GM20000 (cell line): ENCODE measurements at places on chromosomes 12 and 14.

- no peak for DNase-seq
Measured at GRCh38 chr12:75812271-75813018, 219.1 kb downstream of the PHLDA1 start.

- DNase-seq: no peak
Measured at GRCh38 chr14:101781240-101782061, 19.9 kb downstream of the PPP2R5C start.

DNA sequence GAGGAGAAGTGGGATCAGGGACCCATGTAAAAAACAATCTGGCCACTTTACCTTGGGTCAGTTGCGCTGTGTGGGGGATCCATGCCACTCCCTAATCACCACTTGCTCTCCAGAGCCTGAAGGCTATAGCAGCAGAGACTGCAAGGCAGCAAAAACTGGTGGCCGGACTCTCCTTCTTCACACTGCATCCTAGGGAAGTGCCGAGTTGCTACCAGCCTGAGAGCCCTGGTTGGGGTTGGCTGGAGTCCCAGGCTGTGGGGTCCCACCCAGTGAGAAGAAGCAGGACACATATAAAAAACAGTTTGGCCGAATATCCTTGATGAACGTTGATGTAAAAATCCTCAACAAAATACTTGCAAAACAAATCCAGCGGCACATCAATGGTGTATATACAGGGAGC, 341.2 kb downstream of the AEBP2 start:
- no peak for DNase-seq

GRCh38 chr14:105029402-105029801, 8.5 kb upstream of the CDCA4 start:
- DNase-seq: no peak

DNA sequence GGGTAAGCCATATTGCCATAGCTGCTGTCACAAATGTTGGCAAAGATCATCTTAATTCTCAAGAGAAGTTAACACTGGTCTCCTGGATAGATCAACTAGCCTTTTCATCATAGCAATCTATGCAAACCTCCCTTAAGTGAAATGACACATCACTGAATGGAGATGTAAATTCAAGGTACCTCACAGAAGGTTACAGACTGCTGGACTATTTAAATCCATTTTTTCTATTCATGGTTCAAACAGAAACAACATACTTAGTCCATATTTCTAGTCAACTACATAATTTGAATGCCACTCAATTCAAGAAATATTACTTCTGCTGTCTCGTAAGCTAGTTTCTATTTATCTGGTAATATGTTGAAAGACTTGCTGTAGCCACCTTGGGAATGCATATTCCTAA, 748.3 kb downstream of the C12orf50 start:
- peak; percentile 2 for DNase-seq

GRCh38 chr12:30792648-30793499, 38.1 kb upstream of the CAPRIN2 start:
- DNase-seq: no peak

DNA sequence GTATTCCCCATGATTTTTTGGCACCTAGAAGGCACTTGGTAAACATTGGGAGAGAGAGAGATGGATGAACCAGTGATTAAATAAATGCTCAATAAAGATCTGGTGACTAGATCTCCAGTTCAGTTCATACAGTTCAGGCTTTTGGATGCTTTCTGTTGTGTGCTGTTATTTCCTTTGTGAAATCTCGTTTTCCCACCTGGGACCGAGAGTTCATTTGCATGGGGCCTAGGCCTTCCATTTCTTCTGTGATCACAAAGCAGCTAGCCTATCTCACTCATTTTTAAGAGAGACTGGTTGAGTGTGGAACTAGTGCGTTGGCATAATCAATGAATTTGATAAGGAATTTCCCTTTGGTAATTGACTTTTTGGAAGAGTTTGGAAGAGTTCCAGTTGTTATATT, 104.0 kb downstream of the VRK1 start:
- peak; percentile 47 for DNase-seq

DNA sequence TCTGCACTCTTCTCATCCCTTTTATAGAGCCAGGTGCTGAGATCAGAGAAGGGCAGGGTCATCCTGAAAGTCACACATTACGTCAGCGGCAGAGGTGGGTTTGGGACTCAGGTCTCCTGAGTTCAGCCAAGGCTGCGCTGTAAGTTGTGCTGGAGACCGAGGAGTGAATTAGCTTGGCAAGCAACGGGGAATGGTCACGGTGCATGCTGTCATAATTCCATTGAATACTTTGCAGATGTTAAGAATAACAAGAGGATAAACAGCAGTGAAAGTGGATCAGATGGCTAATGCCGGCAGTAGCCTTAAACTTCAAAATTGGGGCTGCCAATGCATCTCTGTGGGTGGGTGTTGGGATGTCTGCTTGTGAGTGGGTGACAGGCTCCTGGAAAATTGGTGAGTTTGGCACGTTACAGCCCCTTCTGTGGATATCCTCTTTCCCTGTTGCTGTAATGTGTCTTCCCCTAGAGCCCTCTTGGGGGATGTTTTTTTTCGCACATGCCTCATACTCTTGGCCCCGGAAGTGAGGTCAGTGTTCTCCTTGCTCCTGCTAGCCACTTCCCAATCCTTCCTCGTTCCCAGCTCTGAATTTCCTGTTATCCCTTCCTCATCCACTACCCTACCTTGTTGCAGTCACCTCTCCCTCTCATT, 287.1 kb upstream of the SRRM4 start:
- DNase-seq: no peak

GRCh38 chr14:61315313-61315712, 6.1 kb upstream of the PRKCH start:
- no peak for DNase-seq

DNA sequence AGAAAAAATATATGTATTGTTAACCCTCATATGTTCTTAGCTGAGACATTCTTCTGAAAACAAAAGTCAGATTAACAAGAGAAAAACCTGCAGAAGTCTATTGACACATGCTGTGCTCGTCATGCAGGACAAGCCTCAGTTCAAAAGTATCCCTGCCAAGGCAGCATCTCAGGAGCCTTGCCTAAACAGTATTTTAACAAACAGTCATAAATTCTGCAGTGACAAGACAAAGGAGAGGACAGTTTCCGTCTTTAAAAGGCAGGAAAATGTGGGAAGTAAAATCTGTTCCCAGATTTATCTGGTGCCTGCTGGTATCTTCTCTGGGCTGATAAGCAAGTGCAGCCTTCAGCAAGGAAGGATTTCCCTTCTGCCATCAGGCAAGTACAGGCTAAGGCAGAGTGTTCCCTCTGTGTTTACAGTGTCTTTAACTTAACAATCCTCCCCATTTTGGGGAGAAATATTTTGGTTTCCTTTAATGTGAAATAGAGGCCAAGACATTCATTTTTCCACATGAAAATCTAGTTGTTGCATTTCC, 480.2 kb upstream of the CCDC196 start:
- DNase-seq: no peak

- peak; percentile 68 for DNase-seq
Measured at GRCh38 chr12:62466018-62466593, 520 bp upstream of the MON2 start.

- DNase-seq: no peak
Measured at GRCh38 chr12:114841557-114842251, 157.7 kb upstream of the TBX3 start.

GRCh38 chr14:53599221-53599945, 357.2 kb downstream of the BMP4 start:
- DNase-seq: no peak

DNA sequence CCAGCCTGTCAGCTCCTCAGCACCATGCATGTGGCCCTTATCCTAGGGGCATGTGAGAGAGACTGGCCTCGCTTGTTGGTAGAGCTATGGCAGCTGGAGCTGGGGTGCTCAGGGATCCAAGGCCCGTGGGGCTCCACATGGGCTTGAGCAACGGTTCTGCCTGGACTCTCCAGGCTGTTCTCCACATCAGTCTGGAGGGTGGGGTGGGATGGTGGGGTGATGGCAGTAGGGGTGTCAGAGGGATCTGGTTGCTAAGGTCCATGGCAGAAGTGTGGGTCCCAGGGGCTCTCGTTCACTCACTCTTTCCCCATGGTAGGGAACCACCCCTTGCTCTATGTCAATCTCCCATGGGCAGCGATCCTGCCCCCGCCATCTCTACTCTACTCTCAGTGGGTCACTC, 622.6 kb downstream of the LRFN5 start:
- no peak for DNase-seq

- no peak for DNase-seq
Measured at GRCh38 chr12:118781692-118782091, 199.6 kb upstream of the SRRM4 start.

DNA sequence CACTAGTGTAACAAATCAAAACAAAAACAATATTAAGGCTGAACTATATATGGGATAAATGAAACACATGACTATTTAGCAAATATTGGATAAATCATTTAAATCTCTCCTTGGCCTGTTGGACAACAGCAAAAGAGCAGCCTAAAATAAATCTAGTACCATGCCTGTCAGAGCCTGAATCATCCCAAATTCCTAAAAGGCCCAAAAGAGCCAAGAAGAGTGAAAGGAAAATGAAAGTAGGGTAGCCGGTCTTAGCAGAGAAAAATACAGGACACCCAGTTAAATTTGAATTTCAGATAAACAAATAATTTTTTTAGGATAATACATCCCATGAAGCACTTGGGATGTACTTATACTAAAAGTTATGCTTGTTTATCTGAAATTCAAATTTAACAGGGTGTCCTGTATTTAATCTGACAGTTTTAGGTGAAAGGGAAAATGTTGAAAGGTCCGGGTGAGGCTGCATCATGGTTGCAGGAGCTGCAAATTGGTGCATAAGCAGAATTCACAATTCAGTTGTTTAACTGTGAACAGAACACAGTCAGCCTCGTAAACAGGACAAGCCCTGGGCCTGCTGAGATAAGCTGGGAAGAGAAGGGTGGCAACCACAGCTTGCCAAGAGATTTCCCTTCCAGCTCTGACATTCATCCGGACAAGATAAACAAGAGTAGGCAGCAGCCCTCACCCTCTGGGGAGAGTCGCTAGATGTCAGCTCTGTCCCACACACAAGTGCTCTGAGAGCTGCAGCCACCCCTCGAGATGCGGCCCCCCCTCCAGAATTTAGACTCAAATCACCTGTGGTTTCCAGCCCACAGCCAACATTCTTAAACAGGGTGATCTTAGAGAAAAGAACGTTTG, 30.3 kb downstream of the DMAC2L start:
- peak; percentile 71 for DNase-seq

- no peak for DNase-seq
Measured at GRCh38 chr12:94205822-94206221, 57.4 kb downstream of the PLXNC1 start.

DNA sequence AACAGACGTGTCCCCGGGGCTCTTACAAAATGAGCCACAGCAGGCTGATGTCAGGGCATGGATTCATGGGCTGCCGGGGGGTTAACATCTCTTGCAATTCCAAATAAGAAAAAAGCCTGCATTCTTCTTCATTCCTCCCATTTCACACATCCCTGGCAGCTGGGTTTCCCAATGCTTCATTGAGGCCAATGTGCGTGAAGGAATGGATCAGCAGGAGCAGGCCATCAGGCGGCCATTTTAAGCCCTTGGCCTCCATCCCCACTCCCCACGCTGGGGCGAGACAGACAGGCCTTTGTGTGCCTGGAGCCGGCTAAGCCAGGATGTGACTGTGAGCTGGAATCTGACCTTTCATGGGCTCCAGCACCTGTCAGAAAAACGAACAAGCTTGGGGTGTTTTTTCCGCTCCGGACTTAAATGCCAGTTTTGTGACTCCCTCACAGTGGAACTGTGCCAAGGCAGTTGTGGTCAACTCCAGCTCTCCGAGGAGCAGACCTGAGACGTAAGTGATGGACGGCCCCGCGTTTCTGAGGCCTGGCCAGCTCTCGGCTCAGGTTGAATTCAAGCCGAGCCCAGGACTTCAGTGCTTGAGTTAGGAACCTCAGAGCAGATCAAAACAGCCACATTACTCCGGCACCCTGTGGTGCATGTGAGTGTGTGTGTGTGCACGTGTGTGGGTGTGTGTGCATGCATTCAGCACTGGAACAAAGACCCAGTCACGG, 133.1 kb downstream of the TMEM30B start:
- no peak for DNase-seq

GRCh38 chr12:131505561-131505960, 205.3 kb upstream of the SFSWAP start:
- DNase-seq: no peak

- no peak for DNase-seq
Measured at GRCh38 chr14:84566109-84566508, 963.8 kb upstream of the FLRT2 start.

DNA sequence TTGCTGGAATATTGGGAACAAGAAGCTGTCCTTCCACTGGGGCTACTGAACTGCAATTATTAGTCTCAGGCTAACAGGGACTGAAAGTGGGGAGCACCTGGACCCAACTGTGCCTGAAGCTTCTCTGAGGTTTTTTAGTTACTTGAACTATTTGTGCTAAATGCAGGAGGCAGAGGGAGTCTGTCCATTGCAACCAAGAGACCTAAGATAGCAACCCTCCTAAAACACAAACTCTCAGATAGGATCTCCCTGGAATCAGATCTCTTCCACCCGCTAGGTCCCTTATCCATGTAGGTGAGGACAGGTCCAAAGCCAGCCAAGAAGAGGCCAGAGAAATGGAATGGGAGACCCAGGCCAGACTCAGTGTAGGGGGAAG, 58.1 kb downstream of the NCOR2 start:
- DNase-seq: no peak

GRCh38 chr14:80077262-80077661, 134.0 kb downstream of the DIO2 start:
- no peak for DNase-seq

- DNase-seq: no peak
Measured at GRCh38 chr12:51004504-51004903, 21.7 kb downstream of the SLC11A2 start.

GRCh38 chr14:47662466-47662865, 12.9 kb downstream of the MDGA2 start:
- no peak for DNase-seq

DNA sequence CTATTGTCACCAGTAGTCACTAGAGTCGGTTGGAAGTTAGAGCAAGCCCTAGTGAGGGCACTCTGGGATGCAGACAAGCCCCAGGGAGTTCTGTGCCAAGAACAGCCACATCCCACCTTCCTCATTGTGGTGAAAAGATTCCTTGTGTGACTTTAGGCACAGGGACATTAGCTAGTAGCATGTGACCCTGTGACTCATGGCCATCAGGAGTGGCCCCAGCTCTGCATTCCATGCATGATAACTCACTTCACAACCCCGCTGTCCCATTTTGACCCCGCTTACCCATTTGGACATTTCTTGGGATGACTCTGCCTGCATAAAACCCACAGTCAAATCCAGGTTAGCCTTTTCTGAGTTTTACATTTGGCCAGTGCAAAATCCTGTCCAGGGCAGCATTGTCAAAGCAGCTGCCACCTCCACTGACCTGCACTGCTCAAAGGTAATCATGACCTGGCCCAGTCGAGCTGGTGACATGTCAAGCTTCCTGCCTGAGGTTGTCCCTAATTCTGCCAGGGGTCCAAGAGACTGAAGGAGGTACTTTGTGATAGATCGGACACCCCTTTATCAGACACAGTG, 430.5 kb downstream of the DPF3 start:
- DNase-seq: no peak

- no peak for DNase-seq
Measured at GRCh38 chr14:36035675-36036074, 140.8 kb downstream of the PTCSC3 start.

DNA sequence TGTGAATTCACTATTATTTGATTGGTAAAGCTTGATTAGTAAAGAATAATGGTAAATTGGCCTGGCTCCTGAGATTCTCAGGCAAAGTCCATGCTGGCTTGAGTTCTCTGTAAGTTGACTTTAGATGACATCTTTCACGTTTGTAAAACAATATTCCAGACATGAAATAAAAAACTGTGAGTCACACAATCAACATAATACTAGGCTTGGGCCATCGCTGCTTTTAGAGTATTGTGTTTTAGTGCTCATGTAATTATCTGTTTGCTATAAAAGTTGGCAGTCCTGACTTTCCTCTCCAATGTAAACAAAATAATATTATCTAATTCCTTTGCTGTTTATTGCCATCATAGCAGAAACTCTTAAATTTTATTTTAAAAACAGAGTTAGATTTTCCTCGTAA, 3.9 kb upstream of the TBC1D30 start:
- DNase-seq: no peak
